HCEC 1CT (cell line): ENCODE measurements at places on chromosomes 11 and 22.

DNA sequence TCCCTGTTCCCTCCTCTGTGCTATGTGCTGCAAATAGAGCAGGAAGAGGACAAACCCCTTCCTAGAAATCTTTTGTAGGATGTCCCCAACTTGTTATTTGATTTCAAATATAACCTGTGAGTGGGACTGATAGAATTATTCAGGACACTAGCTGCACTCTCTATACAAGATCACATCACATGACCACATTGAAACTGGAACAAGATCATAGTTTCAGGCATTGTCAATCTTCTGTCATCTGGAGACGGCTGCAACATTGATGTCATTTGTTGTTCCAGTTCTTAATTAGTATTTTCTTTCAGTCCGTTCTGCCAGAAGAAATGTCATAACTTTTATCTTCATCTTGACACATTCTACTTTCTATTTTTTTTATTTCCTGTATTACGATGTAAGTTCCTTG, 89.3 kb downstream of the GRIA4 start:
- no peak for DNase-seq

- DNase-seq: no peak
Measured at GRCh38 chr11:133948711-133949110, 8.1 kb downstream of the IGSF9B start.

DNA sequence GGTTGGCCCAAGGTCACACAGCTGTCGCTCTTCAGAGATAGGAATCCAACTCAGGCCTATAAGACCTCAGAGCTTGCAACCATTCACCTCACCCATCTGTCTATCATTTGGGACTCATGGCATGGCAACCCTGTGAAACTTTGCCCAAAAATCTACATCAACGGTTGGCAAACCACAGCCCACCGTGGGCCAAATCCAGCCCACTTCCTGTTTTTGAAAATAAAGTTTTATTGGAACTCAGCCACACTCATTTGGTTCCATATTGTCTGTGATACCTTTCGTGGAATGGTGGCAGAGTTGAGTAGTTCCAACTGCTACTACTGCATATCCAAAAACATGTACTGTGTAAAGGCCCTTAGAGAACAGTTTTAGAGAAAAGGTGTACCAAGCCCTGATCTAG, 307.8 kb downstream of the MN1 start:
- no peak for DNase-seq

DNA sequence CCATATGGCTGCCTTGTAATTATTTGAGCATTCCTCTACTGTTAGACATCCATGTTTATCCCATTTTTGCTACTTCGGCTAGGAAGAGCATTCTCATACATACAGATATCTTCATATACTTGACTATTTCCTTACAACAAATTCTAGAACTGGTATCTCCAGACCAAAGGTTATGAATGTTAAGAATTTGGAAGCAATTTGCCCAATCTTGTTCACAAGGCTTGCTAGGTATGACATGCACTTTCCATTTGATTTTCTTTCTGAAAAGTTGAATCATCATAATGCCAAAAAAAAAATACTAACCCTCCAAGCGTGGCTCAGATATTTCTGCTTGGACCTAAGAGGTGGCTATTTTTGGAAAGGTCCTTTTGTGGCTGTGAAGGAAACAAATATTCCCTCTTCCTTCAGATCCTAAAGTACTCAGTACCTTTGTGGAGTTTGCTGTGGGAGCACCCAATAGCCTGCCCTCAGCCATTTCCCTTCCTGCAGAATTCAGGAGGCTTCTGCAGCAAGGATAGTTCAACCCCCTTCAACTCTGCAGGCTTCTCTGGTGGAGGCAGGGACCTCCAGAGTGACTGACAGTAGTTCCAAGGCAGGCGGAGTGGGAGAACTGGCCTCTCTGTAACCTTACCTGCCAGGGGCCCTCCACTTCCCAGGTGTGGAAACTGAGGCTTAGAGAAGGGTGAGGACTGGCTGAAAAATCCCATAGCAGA, 22.0 kb upstream of the CPT1A start:
- no peak for DNase-seq

DNA sequence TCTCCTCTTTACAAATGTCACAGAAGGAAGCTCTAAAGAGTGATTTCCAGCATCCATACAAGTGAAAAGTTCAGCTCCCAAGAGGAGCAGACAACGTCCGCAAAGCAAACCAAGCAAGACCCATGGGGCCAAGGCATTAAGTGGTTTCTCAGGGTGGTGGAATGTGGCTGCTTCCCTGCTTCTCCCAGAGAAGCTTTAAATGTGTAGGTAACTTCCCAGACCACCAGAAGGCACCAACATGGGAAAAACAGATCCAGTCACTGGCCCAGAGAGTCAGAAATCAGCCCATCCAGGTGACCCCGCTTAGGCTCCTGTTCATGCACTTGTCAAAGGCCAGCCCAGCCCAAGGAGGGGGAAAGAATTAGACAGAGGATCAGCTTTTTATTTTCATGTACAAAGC, 13.3 kb upstream of the PHF21A start:
- DNase-seq: no peak
